ENCODE measurements at places on chromosomes 13 and 19.

- peak; percentile 23 for DNase-seq
Observed at GRCh38 chr19:33740811-33741396, 55.8 kb upstream of the KCTD15 start.

DNA sequence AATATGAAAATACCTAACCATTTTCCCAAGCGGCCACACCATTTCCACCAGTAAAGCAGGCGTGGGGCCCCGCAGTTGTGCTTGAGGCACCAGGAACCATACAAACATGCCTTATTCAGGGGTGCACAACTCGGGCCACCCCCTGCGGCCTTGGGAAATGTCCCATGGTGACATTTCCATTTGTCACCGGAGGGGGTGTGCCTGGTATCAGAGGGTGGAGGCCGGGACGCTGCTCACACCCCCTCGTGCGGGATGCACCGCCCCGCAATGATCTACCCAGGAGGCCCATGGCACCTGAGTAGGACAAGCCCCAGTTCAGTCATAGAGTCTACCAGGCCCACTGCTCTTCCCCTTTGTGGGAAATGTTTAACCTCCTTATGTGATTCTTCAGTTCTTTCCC is 218.8 kb downstream of the TEX29 start:
- no peak for DNase-seq

- DNase-seq, result no peak
Observed at GRCh38 chr13:106234636-106235035, 300.8 kb downstream of the EFNB2 start.

GRCh38 chr13:61648547-61648946 is 232.9 kb upstream of the PCDH20 start:
- no peak for DNase-seq

DNA sequence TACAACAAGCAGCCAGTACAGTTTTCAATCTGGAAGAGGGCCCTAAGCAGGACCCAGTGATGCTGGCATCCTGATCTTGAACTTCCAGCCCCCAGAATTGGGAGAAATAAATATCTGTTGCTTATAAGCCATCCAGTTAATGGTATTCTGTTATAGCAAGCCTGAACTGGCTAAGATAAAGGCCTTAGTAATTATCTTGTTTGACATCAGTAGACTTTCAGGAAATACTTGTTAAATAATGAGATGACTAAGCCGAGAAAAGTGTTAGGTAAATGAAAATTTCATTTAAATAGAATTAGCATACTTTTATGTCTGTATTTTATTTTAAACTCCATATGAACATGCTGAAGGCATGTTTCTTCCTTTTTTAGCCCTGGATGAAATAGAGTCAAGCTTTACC is 188.2 kb downstream of the OLFM4 start:
- DNase-seq, result no peak

Data from colonic mucosa (tissue), 4 donors.